ENCODE measurements at places on chromosomes 2 and 18.

- no peak for DNase-seq
Measured at GRCh38 chr2:103738108-103738507, 976.3 kb downstream of the TMEM182 start.

DNA sequence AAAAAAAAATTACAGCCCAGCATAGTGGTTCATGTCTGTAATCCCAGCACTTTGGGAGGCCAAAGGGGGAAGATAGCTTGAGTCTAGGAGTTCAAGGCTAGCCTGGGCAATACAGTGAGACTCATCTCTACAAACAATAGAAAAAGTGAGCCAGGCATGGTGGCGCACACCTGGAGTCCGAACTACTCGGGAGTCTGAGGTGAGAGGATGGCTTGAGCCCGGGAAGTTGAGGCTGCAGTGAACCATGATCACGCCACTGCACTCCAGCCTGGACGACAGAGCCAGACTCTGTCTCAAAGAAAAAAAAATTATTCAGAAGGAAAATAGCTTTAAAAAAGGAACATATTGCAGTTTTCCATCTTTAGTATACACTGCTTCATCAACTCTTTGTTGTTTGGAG lies 47.8 kb downstream of the CYP27C1 start:
- DNase-seq = no peak

DNA sequence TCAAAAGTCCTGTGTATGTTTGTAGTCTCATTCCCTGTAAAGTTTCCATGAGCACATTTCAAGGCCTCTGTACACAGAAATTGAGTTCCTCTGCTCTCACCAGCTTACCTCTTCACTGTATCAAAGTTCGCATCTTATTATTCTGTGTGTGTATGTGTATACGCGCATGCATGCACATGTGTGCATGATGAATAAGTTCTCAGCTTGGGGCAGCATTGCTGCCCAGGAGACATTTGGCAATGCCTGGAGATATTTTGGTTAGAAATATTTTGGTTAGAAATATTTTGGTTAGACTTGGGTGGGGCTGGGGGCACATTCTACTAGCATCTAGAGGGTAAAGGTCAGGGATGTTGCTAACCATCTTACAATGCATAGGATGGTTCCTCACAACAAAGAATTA lies 23.4 kb downstream of the TCF7L1 start:
- no peak for DNase-seq

GRCh38 chr2:40488927-40489677 lies 37.2 kb upstream of the SLC8A1 start:
- DNase-seq = no peak

GRCh38 chr2:10889651-10890215 lies 22.0 kb upstream of the KCNF1 start:
- no peak for DNase-seq

- no peak for DNase-seq
Measured at GRCh38 chr2:144553379-144553778, 33.5 kb upstream of the ZEB2 start.

DNA sequence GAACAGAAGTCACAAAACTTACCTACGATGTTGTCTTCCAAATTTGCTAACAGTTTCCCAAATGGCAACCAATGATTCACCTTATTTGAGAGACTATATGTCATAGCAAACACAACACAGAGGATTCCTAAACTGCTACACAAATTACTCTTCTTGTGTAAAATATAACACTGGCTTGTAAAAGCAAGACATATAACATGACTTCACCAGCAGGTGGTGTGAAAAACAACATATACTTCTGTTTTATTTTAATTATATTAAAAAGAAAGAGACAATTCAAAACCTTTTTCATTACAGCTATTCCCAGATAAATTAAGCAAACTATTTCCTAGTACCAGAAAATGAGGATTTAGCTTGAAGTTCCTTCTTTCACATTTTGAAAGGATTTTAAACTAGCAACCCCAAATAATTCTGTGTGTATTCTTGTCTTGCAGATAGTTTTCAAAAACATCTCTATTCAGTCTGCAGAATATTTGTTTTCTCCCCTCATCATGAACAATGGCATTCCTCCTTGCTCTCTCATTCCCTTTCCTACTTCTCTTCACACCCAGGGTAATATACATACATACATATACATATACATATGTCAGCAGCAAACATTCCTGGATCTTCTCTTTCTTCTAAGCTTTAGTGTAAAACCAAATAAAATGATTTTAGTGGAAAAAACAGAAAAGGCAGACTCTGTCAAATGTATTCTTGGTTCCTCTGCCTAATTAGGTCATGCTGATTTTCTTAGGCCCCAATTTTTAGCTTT lies 62.1 kb downstream of the SCN3A start:
- DNase-seq = no peak

- DNase-seq = no peak
Measured at GRCh38 chr2:222844323-222844722, 16.5 kb upstream of the ACSL3 start.

DNA sequence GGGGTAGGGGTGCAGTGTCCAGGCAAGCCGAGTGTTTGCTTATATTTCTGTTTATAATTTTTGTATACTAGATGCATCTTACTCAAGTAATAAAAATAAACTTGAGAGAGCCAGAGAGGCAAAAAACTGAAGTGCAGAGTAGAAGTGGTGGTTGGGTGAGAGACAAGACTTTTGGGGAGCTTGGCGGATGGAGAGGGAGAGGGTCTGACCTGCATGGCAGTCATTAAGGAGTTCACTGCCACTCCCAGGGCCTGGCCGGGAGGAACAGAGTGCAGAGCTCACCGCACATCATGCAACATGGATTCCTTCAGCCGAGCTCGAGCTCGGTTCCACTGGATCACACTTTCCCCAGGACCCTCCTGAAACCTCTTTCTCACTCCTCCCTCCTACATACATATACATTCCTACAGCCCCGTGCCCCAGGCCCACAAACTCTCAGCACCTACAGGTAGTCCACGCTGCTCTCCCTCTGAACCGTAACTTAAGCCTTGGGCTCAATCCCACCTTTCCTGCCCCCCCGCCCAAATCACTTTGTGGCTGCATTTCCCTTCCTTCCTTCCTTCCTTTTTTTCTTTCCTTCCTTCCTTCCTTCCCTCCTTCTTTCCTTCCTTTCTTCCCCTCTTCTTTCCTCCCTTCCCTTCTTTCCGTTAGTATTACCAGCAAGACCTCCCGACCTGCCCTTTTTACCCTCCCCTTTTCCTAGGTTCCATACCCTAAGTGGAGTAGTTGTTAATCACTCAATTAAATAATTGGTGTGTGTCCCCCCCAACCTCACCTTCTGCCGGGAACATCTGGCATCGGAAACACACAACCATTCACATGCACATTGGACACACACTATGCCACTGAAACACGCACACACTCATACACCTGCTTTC lies 37.1 kb upstream of the ATP6V1B1 start:
- no peak for DNase-seq

DNA sequence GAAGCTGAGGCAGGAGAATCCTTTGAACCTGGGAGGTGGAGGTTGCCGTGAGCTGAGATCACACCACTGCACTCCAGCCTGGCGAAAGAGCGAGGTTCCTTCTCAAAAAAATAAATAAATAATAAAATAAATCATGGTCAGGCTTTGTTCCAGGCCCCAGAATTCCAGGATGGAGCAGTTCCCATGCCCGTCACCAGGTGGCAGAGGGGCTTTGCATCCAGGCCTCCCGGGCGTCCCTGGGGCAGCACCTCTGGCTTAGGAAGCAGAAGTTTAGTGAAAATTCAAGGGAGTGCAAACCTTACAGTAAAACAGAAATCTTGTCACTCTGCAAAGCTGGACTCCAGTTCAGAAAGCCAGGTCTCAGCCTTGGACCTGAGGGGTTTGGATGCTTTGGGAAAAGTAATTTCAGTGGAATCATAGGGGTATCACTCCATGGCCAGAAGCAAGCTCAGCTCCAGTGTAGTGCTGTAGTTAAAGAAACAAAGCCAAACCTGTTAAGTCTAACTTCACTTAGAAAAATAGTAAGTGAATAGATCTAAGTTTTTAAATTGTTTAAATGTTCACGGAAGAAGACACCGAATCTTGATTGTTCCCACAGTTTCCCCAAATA lies 512.7 kb downstream of the CMPK2 start:
- DNase-seq = peak; percentile 63

DNA sequence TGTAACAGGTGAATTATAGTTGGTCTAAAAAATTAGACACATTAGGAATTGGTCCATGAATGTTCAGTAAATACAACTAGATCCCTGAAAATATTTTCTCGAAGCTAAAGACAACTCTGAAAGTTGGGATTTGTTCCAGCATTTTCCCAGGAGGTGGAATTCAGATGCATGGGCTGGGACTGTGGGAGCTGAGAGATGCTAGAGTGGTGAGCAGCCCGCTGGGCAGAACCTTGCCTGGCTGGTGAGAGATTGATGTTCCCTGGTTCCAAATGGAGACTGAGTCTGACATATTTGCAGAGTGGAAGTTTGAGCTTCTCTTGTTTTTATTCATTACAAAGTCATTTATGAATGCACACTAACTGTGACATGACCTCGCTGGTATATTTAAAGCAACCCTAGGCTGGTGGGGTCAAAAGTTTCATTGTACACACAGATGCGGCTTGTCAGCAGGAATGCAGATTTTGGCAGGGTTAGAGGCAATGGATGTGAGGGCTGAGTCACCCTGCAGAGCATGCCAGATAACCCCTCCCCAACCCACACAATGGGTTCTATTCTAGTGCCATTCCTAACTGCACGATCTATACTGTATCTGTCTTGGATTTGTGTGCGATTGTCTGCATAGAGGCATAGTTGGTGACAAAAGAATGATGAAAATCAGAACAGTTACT lies 23.5 kb upstream of the TMEM178A start:
- no peak for DNase-seq

GRCh38 chr2:221042926-221043325 lies 529.2 kb downstream of the EPHA4 start:
- DNase-seq = no peak

DNA sequence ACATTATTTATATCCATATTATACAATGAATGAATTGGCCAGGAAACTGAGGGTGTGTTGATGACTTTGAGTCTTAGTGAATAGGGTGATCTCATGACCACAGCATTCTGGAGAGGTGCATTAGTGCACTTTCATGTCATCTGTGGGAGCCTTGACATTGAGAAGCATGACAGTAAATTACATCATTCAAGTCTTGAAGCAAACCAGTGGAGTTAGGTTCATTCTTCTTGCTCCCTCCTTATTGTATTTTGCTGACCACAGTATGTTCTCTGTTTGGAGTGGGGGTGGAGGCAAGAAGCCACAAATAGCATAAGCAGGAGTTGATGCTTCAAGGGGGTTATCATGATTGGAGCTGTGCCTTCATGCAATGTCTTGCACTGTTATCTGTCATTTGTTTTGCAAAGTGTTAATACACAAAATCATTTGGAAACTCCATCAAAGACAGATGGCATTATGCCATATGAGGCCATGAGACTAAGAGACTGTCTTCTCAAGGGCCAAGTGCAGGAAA lies 680.2 kb downstream of the NYAP2 start:
- no peak for DNase-seq

DNA sequence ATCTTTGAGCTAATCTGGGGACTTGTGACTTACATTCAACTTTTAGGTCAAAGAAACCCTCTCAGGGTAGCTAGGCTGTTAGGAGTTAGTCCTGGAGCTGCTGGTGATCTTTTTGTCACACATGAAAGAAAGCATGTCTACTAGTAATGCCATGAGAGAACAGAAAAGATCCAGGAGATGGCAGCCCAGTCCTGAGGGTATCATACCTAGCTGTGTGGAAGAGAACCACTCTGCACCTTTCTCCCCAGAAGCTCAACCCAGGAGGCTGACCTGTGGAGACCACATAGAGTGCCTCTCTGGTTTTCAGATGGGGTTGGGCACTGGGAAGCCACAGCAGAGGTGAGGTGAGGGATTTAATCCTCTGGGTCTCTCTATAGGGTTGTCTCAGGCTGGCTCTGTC lies 460.2 kb upstream of the UBE2E3 start:
- DNase-seq = no peak

GRCh38 chr2:62163106-62163831 lies 32.6 kb upstream of the B3GNT2 start:
- DNase-seq = no peak

DNA sequence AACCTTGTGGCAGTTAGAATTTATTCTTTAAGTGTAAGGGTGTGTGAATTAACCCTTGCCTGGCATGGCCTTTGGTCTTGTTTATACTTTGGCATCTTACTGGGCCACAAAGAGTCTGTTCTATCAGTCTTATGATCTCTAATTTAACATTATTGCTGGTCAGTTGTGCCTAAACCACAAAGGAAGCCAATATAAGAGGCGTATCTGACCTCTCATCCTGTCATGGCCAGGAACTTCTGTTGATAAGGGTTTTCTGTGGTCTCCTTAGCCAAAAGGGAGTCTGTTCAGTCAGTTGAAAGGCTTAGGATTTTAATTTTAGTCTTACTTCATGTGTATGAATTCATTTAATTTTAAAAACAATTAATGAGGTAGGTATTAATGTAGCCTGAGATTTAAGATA lies 127.2 kb downstream of the LRRTM4 start:
- no peak for DNase-seq

DNA sequence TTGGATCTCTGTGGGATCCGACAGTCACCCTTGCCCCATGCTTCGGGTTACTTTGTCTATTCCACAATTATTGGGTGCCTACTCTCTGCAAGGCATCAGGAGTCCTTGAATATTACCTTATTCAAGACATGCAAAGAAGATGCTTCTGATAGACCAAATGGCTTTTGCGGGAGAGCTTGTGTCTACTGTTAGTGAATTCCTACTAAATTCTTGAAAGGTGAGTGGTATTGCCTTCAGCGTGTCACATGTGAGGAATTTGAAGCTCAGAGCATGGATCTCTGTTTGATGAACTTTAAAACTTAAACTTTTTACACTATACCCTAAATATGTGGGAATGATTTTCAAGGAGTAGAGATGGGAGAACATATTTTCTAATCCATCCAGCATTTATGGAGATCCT lies 184.4 kb downstream of the LTBP1 start:
- DNase-seq = no peak
